RWPE2 (cell line): ENCODE measurements at places on chromosomes 12 and 14.
A peak's percentile ranks its signal among the peaks of the same experiment; 100 is the strongest.

DNA sequence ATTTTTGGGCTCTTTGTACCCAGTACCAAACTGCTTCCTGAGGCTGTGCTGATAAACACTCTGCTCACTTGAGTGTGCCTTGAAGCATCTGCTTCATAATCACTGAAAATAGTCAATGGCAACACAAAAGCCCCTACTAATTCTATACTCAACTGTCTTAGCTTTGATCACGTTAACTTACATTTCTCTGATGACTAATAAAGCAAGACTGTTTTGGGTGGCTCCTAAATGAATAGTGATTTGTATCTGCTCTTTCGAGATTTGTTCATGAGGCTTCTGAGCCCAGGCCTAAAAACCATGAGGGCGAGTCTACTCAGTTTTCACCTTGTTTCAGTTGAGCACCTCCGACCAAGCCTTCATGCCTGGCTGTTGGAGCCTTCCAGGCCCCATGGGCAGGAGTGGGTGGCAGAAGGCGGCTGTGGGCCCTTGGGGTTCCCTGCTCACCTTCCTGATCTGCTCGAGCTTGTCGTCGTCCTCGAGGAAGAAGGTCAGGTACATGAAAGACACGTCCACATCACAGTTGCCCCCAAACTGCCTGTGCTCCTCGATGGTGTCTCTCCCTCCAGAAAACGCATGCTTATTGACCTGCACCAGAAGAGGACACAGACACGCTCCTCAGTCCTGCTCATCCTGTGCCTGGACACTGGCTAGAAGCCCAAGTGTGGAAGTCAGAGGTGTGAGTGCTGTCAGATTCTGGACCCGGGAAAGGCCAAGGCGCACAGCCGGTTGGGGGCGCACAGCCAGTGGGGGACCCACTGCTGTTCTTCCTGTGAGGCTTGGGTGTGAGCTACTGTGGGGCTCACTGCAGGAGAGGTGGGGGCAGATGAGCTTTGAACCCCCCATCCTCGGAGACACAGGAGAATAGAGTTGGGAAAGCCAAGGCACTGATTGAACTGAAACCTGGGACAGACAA, 13.7 kb downstream of the SLC25A47 start:
- no peaks in the 10 kb centered on the region for H3K27me3 ChIP-seq
- no peak overlapping the region for H3K4me3 ChIP-seq
- H3K36me3 ChIP-seq, result peaks cover 79% of the 10 kb centered on the region
- DNase-seq, result peak; percentile 57

DNA sequence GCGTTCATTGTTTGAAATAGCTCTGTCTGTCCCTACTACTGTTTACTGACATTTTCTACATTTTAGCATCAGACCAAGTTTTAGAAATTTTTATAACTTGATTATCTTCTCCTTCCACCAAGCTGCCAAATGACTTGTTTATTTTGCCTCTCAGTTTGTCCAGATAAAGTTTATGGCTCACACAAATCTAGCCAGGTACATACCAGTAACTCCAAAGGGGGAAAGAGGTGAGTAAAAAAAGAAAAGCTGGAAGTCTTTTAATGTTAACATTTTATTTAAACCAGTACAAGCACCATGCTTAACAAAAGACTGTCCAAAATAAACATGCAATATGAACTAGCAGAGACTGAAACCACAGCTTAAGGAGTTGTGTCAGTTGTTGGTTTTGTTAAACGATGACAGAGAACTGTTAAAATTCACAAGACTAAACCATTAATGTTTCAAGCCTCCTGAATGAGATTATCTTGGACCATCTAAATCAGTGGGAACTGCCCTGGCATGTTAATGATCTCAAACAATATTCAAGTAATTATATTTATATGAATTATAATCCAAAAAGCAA, 14.5 kb downstream of the GMFB start:
- no peaks in the 10 kb centered on the region for H3K4me1 ChIP-seq
- peaks cover 61% of the 10 kb centered on the region for H3K36me3 ChIP-seq
- H3K27ac ChIP-seq, result no peak overlapping the region
- H3K4me3 ChIP-seq, result no peak overlapping the region
- no peaks in the 10 kb centered on the region for H3K27me3 ChIP-seq

- H3K36me3 ChIP-seq, result peaks cover 13% of the 10 kb centered on the region
- peaks cover 6% of the 10 kb centered on the region for H3K4me1 ChIP-seq
- no peak overlapping the region for H3K4me3 ChIP-seq
- H3K27me3 ChIP-seq, result no peaks in the 10 kb centered on the region
These were observed 68.2 kb downstream of the PLEKHG7 start for GRCh38 chr12:92771001-92771400.

GRCh38 chr14:44271637-44272036, 235.4 kb downstream of the FSCB start:
- H3K4me1 ChIP-seq, result no peaks in the 10 kb centered on the region
- peaks cover 22% of the 10 kb centered on the region for H3K27me3 ChIP-seq
- no peaks in the 10 kb centered on the region for H3K36me3 ChIP-seq
- DNase-seq, result no peak

DNA sequence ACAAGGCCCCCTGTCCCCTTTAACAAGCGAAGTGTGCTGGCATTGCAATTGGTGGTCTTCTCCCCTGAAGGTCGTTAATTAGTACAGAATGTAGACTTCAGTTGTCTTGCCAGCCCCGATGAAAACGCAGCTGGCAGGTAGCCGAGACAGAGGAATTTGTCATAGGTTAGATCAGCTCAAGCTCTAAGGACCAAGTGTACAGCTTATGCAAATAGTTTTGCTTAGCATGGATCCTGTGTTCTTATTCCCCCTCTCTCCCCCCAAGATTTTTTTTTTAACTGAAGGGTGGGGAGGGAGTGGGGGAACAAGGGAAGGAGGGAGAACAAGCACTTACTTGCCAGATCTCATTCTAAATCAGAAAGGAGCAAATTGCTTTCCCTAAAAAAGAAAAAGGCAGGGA, 58.6 kb upstream of the PARP11 start:
- no peak overlapping the region for H3K27ac ChIP-seq
- no peaks in the 10 kb centered on the region for H3K4me1 ChIP-seq
- peaks cover 40% of the 10 kb centered on the region for H3K27me3 ChIP-seq
- H3K36me3 ChIP-seq, result no peaks in the 10 kb centered on the region
- no peak for DNase-seq

GRCh38 chr14:24381363-24382063, 13.5 kb downstream of the NFATC4 start:
- no peak overlapping the region for H3K4me3 ChIP-seq
- no peaks in the 10 kb centered on the region for H3K4me1 ChIP-seq
- no peak for DNase-seq
- H3K27me3 ChIP-seq, result no peaks in the 10 kb centered on the region
- no peaks in the 10 kb centered on the region for H3K36me3 ChIP-seq

GRCh38 chr14:101408077-101408831, 153.0 kb upstream of the DIO3 start:
- DNase-seq, result no peak
- no peaks in the 10 kb centered on the region for H3K36me3 ChIP-seq
- H3K27ac ChIP-seq, result no peak overlapping the region

DNA sequence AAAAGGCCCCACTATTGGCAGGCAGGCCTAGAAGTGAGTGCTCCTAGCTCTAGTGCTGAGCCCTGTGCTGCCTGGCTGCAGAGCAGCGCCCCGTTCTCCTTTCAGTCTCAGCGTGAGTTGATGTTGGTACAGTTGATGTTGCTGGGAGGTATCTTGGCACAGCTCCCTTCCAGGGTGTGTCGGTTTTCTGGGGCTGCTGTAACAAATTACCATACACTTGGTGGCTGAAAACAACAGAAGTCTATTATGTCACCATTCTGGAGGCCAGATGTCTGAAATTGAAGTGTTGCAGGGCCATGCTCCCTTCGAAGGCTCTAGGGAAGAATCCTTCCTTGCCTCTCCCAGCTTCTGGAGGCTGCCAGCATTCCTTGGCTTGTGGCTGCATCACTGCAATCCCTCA, 151.4 kb downstream of the TSPAN9 start:
- H3K27me3 ChIP-seq, result no peaks in the 10 kb centered on the region
- H3K36me3 ChIP-seq, result no peaks in the 10 kb centered on the region
- H3K27ac ChIP-seq, result no peak overlapping the region
- H3K4me3 ChIP-seq, result no peak overlapping the region
- no peak for DNase-seq

DNA sequence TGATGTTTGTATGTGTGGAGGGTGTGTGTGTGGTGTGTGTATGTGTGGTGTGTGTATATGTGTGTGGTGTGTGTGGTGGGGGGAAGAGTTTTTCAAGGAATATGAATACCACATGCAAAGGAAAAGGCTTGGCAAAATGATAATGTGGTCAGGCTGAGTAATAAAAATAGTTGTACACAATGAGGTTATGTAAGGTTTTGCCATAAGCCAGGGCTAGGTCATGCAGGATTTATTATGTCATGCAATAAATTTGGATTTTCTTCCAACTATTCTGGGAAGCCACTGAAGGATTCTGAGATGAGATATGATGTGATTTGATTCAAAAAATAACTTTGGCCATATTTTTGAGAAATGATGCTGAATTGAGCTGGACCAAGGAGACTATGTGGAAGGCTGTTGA, 1191.6 kb upstream of the SEL1L start:
- H3K27me3 ChIP-seq, result no peaks in the 10 kb centered on the region
- no peak for DNase-seq
- peaks cover 2% of the 10 kb centered on the region for H3K4me1 ChIP-seq
- H3K27ac ChIP-seq, result no peak overlapping the region

GRCh38 chr12:94962670-94963069, 40.8 kb downstream of the NDUFA12 start:
- H3K36me3 ChIP-seq, result no peaks in the 10 kb centered on the region
- H3K27me3 ChIP-seq, result no peaks in the 10 kb centered on the region
- DNase-seq, result no peak
- H3K4me3 ChIP-seq, result no peak overlapping the region

- H3K27me3 ChIP-seq, result no peaks in the 10 kb centered on the region
- H3K36me3 ChIP-seq, result peaks cover 3% of the 10 kb centered on the region; the same call in 1 of the 2 replicates
- DNase-seq, result no peak
- no peak overlapping the region for H3K27ac ChIP-seq
- H3K4me1 ChIP-seq, result peaks cover 15% of the 10 kb centered on the region
These were observed 66.2 kb upstream of the PNMA1 start for GRCh38 chr14:73780391-73780790.

GRCh38 chr12:119791453-119791852, 85.7 kb downstream of the CIT start:
- H3K36me3 ChIP-seq, result peaks cover 11% of the 10 kb centered on the region
- no peak for DNase-seq
- no peaks in the 10 kb centered on the region for H3K4me1 ChIP-seq
- H3K4me3 ChIP-seq, result no peak overlapping the region
- H3K27ac ChIP-seq, result no peak overlapping the region
